DMS 273 treated with DMSO at 0.1 percent for 48 hours (cell line): ENCODE measurements at places on chromosomes 13 and 19.

DNA sequence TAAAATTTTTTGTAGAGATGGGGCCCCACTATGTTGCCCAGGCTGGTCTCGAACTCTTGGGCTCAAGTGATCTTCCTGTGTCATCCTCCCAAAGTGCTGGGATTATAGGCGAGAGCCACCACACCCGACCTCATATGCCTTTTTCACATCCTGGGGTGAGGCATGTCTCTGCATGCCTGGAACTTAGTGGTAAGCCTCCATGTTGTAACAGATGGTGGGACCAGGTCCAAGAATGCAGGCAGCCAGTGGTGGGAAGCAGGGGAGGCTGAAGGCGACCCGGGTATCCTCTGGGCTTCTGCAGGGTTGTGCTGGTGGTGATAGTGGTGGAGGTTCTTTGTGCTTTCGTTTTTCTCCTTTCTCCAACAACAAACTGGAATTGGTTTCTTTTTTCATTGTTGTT, 30.1 kb upstream of the CCDC124 start:
- peak; percentile 92 for DNase-seq

- no peak for DNase-seq
Observed at GRCh38 chr13:57353831-57354230, 186.8 kb downstream of the PRR20E start.

- no peak for DNase-seq
Observed at GRCh38 chr19:11102944-11103343, 13.7 kb downstream of the LDLR start.

GRCh38 chr13:99376924-99377323, 69.7 kb upstream of the GPR183 start:
- DNase-seq = no peak

GRCh38 chr19:7263521-7263920, 30.7 kb downstream of the INSR start:
- no peak for DNase-seq

DNA sequence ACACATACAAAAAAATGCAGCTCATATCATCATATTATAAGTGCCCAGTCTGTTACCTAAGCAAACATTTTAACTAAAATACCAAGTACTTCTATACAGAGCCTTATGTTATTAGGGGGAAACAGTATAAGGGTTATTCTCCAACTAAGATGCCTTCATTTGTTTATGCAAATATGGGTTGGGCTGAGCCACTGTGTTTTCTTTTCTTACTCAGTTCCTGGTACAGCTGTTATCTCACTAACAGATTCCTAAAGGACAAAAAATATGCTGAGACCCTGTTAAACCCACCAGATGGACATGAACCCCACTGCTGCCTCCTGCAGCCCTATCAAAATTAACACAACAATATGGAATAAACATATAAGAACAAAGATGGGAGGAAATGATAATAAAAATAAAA, 34.5 kb upstream of the SMAD9 start:
- no peak for DNase-seq

DNA sequence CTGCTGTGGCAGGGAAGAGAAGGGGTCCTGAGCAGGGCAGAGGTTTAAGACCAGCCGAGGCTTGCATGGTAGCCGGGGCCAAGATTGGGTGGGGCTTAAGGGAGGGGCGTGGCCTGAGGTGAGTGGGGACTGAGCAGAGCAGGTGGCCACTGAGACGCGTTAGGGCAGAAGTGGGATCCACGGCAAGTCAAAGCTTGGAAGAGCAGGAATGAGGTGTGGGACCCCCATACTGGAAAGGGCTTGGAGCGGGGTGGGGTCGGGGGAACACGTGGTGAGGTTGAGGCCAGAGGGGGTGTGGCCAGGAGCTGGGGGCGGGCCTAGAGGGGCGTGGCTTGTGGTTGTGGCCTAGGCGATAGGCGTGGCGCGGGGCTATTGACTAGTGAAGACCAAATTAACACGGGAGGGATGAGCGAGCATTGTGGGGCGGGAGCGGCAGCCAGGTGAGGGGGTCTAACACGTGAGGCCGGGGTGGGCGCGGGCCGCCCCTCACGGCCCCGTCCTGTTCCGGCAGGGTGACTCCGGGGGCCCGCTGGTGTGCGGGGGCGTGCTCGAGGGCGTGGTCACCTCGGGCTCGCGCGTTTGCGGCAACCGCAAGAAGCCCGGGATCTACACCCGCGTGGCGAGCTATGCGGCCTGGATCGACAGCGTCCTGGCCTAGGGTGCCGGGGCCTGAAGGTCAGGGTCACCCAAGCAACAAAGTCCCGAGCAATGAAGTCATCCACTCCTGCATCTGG, 3.3 kb downstream of the CFD start:
- DNase-seq = no peak

- DNase-seq = no peak
Observed at GRCh38 chr13:30796631-30797601, 61.6 kb downstream of the ALOX5AP start.

- DNase-seq = no peak
Observed at GRCh38 chr19:757811-758668, 7.1 kb downstream of the MISP start.

DNA sequence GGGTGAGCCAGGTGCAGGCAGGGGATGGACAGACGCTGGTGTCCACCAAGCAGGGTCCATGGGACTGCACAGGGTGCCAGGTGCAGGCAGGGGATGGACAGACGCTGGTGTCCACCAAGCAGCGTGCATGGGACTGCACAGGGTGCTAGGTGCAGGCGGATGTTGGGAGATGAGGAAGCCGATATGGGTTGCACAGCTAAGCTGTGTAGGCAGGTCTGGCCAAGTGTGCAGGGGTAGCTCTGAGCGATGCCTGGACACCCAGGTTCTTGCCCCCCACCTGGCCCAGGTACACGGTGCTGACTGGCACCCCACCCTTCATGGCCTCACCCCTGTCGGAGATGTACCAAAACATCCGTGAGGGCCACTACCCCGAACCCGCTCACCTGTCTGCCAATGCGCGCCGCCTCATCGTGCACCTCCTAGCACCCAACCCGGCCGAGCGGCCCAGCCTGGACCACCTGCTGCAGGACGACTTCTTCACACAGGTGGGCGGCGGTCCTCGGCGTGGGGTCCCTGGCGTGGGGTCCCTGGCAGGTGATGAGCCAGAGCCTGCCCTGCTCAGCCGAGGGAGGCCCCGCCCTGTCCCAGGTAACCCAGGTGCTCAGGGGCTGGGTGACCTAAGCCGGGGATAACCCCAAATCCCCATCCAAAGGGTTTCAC, 3.9 kb downstream of the PLK5 start:
- DNase-seq = no peak

DNA sequence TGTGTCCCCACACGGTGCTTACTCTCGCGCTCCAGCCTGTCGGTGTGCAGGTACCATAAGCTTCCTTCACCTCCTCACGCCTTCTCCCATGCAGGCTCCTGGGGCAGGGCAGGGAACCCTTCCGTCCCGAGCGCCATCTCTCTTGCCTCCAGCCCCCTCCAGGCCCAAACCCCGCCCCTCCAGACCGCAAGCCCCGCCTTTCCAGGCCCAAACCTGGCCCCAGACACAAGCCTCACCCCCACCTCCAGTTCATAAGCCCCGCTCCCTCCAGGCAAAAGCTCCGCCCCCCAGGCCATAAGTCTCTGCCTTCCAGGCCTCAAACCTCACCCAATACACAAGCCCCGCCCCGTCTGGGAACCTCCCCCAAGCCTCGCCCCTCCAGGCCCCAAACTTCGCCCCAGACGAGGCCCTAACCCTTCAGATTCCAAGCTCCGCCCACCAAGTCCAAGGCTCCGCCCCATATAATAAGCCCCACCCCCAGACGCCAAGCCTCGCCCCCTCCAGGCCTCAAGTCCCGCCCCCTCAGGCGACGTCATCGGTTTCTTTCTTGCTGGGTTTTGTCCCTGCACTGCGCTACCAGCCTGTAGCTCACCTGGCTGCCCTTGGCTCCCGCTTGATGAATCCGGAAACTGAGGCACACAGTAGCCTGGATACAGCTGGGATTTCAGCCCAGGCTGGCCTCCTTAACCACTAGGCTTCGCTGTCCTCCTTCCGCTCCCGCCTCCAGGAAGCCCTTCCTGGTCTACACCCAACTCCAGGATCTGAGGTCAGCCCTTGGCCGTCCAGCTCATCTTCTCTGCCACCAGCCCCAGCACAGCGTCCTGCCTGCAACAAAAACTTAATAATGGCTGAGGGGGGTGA, 16.1 kb downstream of the MKNK2 start:
- no peak for DNase-seq

- DNase-seq = no peak
Observed at GRCh38 chr13:72221276-72221962, 354.4 kb upstream of the DACH1 start.

DNA sequence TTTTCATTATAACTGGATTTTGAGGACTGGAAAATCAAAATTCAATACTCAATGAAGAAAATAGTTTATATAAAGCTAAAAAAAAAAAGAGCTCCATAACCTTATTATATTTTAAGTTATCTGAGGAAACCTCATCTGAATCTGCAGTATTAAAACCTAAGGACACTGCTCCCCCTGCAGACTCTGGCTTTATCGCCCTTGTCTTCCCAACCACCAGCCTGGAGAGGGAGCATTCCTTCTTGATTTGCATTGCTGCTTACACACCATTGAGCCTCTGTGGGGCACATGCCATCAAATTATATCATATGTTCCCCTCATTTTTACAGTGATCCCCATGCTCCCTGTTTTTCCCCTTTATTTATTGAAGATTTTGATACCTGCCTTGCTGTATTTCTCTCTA, 871.4 kb upstream of the GPC6 start:
- no peak for DNase-seq

GRCh38 chr19:30671622-30672051, 299.5 kb downstream of the ZNF536 start:
- DNase-seq = no peak

DNA sequence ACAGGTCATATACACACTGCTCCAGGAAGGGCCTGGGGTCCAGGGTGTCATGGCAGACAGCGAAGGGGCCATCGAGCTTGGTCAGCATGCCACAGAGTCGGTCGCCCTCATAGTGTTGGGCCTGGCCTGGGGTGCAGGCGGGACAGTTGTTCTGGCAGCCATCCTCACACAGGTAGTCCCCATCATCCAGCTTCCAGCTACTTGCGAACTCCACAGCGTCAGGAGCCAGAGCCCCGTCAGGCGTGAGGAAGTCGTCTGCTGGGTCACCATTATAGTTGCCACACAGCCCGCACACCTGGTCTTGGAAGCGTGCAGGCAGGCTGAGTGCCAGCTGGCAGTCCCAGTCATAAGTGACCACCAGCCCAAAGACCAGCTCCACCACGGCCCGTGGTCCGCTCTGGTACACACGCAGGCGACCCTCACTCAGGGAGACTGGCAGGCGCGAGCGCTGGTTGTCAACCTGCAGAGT, 16.2 kb downstream of the FCGBP start:
- DNase-seq = no peak

DNA sequence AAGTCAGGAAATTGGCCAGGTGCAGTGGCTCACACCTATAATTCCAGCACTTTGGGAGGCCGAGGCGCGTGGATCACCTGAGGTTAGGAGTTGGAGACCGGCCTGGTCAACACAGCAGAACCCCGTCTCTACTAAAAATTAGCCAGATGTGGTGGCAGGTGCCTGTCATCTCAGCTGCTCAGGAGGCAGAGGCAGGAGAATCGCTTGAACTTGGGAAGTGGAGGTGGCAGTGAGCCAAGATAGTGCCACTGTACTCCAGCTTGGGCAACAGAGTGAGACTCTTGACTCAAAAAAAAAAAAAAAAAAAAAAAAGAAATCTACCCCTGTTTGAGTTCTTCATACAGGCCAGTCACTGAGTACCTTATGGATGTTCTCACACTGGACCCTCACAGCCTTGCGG, 42.0 kb downstream of the SLC15A1 start:
- DNase-seq = no peak

- no peak for DNase-seq
Observed at GRCh38 chr19:16141043-16141442, 2.4 kb upstream of the HSH2D start.

DNA sequence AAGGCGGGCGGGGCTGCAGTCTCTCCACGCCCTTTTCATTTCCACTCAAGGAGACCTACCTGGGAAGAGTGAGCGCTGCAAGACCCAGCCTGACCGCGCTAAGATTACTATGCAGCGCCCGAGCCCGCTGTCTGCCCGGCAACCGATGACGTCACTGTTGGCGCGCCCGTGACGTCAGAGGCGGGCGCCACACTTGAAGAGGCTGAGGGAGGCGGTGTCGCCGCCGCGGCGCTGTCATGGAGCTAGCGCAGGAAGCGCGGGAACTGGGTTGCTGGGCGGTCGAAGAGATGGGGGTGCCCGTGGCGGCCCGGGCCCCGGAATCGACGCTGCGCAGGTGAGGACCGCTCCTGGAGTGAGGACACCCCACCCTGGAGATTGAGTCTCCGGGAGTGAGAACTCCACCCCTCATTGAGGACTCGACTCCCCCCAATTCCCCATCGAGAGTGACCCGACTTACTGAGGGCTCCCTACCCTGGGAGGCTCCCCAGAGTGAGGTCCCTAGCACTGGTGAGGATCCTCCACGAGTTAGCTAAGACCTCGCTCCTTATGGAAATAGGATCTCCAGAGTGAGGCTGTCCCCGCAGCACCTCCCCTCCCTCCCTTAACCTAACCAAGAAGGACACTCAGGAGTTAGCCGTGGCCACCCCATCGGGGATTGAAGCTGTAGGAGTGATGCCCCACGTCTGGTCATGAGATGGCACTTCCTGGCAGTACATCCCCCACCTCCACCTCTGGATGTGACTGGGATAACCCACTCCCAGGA, at the start of gene HAUS5:
TSS of gene HAUS5 (plus strand) at position 177 of the 763 bp plus-strand sequence. CDS start at position 237, 60 bp downstream.
- peak; percentile 78 for DNase-seq

GRCh38 chr19:46977548-46977947, 42.1 kb upstream of the NPAS1 start:
- no peak for DNase-seq

- no peak for DNase-seq
Observed at GRCh38 chr13:57933606-57934005, 302.1 kb downstream of the PCDH17 start.

DNA sequence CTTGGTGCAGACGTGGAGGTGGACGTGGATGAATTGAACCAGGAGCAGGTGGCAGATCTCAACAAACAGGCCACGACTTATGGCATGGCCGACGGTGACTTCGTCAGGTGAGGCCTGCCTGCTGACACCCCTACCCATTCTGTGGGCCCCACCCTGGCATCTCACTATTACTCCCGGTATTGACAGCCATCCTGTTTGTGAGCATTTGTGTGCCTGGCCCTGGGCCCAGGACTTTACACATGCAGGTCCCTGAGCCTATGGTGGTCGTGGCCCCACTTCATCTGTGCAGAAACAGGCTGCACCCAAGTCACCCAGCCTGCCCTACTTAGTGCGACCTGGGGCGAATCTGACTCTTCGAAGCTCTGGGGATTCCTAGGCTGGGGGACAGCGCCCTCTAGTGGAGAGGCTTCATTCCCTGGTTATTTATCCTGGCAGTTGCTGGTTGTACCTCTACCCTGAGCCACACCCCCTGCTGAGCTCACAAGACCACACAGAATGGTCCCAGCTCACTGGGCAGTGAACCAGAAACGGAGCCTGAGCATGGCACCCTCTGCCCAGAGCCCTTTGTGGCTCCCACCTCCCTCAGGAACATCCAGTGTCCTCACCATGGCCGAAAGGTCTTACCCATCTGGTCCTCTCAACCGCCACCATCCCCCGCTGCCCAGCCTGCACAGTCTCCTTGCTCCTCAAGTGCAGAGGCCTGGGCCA, 16.9 kb downstream of the ZNF296 start:
- peak; percentile 27 for DNase-seq

- no peak for DNase-seq
Observed at GRCh38 chr19:50266896-50267295, 62.3 kb downstream of the KCNC3 start.
